ENCODE measurements at places on chromosomes 12 and 14.

GRCh38 chr12:46260124-46260912 is 8.5 kb downstream of the SLC38A1 start:
- no peak for DNase-seq

DNA sequence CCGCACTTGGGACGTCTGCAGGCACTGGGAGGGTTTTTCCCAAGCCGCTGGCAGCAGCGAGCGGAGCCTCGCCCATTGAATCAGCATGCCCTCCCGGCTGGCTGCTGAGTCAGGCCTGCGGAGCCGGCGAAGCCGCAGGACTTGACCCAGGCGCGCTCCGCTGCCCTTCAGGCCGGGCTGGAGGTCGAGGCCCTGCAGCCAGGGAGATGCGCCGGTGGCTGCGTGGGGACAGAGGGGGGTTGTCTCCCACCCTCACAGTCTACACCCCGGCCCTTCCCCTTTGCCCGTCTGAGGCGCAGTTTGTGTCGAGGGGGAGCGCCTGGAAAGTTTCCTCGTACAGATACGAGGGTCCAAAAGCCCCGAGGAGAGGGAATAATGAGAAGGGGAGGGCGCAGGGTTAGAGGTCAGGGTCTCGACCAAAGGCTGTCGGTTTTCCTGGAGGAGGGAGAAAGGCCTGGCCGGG is 759 bp upstream of the KLC1 start:
- DNase-seq = no peak

- DNase-seq = no peak
Measured at GRCh38 chr14:98203421-98203820, 1068.6 kb downstream of the BCL11B start.

DNA sequence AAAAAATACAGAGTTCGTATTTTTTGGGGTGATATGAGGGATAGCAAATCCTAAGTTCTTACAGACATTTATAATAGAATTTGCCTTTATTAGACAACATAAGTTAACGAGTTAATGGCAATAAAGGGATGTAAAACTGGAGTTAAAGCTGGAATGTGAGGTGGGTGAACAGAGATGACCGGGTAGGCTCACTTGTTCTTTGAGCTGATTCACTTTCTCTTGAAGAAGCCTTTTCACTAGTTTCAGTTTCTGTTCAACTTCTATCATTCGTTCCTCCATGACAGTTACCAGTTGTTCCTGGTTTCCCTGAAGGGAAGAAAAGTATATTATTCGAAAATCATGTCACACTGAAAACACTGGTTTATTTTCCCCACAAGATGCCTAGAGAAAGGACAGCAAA is 57.7 kb upstream of the SAV1 start:
- no peak for DNase-seq

GRCh38 chr12:58916921-58917511 is 3.3 kb downstream of the LRIG3 start:
- DNase-seq = no peak

- DNase-seq = no peak
Measured at GRCh38 chr12:93016752-93017350, 87.8 kb upstream of the EEA1 start.

DNA sequence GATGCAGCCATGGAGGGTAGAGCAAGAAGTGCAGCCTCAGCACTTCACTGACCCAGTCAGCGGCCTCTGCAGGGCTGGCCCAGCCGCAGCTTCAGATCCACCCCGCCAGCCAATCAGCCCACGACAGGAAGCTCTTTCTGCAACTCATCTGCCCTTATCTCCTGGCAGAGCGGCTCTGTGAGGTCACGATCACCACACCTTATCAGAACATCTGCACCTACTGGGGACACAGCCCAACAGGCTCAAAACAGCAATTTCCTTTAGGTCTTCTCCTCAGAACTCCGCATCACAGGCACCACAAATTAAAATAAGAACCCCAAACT is 287.3 kb downstream of the BCL11B start:
- peak; percentile 48 for DNase-seq
